Fibroblast of the conjunctiva (primary cell): ENCODE measurements at places on chromosomes 5 and 9.
A peak's percentile ranks its signal among the peaks of the same experiment; 100 is the strongest.

DNA sequence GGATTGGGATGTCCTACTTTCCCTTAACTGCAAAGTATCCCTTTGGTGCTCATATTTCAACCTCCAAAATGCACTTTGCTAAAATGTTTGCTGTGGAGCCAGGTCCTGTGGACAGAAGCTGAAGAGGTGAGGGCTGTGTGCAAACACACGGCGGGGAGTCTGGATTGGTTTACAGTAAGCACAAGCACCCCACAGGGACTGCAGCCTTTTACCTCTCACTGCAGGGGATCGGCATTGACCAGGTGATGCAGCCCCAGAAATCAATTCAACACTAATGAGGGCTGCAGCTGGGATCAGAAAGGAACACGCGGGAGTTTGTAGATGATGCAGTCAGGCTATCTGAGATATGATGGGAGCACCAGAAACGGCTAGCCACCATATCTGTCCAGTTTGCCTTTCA lies 450.9 kb downstream of the CCDC171 start:
- no peak for DNase-seq

DNA sequence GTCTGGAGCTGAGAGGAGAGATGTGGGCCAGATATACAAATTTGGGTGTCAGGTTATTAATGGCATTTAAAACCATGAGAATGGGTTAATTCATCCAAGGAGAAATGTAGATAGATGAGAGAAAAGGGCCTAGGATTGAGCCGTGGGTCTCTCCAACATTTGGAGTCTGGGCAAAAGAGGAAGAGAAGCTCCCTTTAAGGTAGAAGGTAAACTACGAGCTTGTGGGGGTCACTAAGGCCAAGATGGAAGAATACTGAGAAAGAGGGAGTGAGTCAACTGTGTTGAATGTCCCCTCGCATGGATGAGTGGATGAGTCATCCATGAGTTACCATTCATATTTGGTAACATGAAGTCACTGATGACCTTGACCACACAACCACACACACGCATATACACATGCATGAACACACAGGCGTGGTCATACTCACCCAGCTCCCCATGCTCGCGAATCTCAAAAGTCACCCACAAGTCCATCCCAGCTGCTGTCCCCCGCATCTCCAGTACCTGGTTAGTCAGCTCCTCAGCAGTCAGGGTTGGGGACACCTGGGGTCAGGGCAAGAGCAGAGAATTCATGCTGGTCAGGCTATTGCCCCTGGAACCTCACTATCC lies 6.8 kb upstream of the FCHSD1 start:
- DNase-seq, result peak; percentile 63

DNA sequence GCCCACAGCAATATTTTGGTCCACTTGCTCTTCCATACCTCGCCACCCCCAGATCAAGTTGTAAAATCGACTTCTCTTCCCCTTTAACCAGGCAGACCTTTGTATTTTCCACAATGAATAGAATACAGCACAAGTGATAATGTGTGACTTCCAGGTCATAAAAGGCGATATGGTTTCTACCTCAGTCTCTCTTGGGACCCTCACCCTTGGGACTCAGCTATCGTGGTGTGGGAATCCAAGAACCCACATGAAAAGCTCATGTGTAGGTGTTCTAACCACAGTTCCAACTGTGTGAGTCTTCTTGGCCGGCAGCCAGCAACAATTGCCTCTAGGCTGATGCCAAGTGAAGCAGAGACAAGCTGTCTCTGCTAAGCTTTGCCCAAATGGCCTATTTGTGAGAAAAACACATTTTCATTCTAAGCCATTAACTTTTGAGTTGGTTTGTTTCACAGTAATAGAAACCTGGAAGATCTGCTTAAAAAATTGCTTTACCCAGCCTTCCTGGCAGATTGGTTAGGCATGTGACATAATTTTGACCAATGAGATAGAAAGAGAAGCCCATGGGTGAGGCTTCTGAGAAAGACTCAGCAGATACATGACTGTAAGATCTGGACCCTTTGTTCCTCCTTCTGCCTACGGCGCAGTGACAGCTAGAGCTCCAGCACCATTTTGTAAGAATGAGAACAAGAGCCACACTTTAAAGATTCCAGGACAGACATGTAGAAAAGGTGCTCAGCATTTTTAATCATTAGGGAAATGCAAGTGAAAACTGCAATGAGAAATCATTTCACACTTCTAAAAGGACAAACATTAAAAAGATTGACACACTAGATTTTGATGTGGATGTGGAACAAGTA lies 18.3 kb upstream of the MLLT3 start:
- DNase-seq, result no peak

GRCh38 chr9:109316207-109316640 lies 4.6 kb downstream of the EPB41L4B start:
- peak; percentile 56 for DNase-seq

DNA sequence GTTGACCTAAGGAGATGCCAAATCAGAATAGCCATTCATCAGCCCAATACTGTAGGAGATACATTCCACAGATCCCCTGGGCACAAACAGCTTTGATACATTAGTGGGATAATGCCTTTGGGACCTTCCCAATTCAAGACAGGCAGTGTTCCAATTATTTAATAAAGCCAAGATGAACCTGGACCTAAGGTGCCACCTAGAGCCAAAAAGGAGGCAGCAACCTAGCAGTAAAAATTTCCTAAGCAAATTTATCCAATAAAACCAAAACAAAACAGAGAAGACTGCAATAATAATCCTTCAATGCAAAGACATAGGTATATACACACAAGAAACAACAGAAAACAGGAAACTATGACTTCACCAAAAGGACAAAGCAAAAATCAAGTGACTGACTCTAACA lies 253.0 kb downstream of the HINT1 start:
- DNase-seq, result no peak
